ENCODE measurements at places on chromosomes 13 and 19. TPM values are rescaled to one million over a fixed set of nuclear protein-coding genes. Genes with fewer than 3 reads are reported as not detected.
A peak's percentile ranks its signal among the peaks of the same experiment; 100 is the strongest.

GRCh38 chr19:33388725-33389420 lies 15.4 kb downstream of the CEBPG start:
- DNase-seq = no peak

DNA sequence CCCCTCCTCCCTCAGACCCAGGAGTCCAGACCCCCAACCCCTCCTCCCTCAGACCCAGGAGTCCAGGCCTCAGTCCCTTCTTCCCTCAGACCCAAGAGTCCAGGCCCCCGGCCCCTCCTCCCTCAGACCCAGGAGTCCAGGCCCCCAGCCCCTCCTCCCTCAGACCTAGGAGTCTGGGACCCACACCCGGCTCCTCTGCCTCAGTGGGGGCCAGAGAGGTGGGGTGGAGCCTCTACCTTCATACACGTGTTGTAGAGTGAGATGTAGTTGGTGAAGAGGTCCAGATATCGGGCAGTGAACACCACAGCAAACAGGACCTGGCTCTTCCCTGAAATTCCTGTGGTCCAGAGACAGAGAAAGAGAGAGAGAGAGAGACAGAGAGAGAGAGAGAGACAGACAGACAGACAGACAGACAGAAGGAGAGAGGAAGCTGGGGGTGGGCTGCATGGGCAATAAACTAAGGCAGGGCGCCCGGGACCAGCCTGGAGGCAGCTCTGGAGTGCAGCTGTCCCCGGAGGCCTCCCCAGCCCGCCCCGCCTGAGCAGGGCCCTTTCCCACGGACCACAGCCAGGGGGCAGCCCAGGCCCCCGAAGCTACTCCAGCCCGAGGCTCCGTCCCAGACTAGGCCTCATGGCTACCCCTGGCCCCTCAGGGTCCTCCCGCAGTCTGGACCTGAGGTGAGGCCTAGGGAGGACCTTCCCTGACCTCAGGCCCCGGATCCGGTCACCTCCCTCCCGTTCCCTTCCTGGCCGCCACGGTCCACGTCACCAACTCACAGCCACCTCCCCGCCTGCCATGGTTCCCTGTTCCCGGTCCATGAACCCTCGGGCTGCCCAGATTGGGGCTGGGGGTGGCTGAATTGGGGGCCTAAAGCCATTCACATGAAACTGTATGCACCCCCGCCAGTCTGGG lies 907 bp downstream of the KDELR1 start:
- peak; percentile 39 for DNase-seq

GRCh38 chr19:36113894-36114720 lies 568 bp downstream of the POLR2I start:
- no peak for DNase-seq

DNA sequence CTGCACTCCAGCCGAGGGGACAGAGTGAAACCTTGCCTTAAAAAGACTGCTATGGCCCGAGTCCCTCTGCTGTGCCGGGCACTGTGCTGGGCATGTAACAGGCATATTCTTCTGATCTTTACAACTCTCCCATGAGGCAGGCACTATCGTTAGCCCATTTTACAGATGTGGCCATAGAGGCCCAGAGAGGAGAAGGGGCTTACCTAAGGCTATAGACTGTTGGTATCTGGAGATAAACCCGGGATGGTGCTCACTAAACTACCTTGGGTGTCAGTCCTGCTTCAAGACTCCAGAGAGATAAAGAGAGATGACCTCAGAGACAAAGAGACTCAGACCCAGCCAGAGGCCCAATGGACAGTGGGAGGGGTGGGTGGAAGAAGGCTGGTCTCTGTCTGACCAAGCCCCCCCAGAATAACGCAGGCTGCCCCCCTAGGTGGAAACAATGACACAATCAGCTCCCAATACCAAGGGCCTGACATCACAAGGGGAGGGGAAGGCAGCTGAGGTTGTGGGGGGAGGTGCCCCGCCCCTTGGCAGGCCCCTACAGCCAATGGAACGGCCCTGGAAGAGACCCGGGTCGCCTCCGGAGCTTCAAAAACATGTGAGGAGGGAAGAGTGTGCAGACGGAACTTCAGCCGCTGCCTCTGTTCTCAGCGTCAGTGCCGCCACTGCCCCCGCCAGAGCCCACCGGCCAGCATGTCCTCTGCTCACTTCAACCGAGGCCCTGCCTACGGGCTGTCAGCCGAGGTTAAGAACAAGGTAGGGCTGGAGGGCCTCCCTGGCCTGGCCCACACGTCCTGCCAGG lies at the start of gene CNN1:
Gene CNN1 (plus strand): TSS at position 620 of the 805 bp plus-strand sequence. CDS start 77 bp downstream, at position 697.
- no peak for DNase-seq

- DNase-seq = no peak
Measured at GRCh38 chr19:6012426-6013170, 34.7 kb upstream of the RANBP3 start.

- no peak for DNase-seq
Measured at GRCh38 chr19:9295411-9295849, 14.2 kb downstream of the ZNF699 start.

DNA sequence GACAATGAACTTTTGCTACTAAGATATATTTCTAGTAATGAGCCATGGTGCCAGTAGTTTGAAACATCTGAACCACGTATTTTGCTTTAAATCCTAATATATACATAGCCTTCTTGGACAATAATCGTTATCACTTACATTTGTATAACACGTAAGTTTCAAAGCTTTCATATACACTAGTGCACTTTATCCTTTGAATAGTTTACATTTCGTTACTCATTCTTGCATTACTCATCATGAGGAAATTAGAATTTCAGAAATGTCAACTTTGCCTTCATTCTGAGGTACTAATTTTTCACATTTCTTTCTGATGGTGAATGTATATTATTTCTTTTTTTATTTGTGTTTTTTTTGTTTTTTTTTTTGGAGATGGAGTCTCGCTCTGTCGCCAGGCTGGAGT lies 5.8 kb downstream of the KBTBD7 start:
- DNase-seq = no peak

DNA sequence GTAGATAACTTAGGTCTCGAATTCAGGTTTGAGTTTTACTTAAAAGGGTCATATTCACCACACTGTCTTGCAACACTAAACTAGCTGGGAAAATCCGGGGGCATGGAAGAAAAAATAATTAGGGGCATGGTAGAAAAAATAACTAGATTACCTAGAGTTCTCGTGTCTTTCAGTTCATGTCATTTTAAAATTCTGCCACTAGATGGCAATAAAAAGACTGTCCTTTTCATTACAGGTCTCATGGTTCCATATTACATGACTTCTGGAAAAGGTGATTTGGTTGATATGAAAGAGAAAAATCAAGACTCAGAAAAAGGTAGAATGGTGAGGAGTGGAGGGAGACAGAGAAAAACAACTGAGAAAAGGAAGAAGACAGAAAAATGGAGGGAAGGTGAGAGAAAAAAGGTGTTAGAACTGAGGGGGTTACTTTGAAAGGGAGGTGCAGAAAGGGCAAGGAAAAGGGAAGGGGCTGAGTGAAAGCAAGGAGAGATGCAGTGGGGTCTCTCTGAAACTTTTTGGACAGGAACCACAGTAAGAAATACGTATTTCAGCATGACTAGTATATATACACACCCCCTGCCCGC lies 299.0 kb downstream of the KLF12 start:
- DNase-seq = peak; percentile 61

DNA sequence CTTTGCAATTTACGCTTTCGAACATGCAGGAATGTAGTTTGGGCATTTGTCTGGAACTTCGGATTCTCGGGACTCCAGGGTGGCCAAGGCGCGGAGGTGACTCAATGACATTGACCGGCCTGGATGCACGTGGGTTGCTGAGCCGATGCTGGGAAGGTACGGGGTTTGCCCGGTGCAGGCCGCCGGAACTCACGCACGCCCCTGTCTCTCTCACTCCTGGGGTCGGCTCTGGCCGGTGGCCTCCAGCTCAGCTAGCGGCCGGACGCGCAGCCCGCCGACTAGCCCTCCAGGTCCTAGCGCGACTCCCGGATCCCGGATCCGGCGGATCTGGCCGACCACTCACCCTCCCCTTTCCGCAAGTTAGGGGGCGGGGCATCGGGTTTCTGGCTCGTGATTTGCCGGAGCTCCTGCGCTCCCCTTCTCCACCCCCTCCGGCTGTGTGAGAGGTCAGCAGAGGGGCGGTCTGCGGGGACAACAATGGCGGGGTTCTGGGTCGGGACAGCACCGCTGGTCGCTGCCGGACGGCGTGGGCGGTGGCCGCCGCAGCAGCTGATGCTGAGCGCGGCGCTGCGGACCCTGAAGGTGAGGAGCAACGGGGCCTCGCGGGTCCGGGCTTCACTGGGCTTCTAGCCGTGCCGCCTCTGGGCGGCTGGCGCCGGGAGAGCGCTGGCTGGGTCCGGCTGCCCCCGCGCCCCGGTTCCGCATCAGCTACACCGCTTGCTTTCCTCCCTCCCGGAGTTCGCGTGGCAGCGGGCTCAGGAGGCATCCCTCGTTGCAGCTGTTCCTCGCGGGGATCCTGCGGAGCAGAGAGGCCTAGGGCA lies at the start of gene PCCA:
Gene PCCA (plus strand): TSS at position 450 of the 821 bp plus-strand sequence. CDS start 28 bp downstream, at position 478.
- DNase-seq = peak; percentile 53

- peak; percentile 59 for DNase-seq
Measured at GRCh38 chr19:18519962-18520847, 1.7 kb downstream of the ELL start.

- no peak for DNase-seq
Measured at GRCh38 chr19:20259615-20260014, 92.6 kb downstream of the ZNF486 start.

DNA sequence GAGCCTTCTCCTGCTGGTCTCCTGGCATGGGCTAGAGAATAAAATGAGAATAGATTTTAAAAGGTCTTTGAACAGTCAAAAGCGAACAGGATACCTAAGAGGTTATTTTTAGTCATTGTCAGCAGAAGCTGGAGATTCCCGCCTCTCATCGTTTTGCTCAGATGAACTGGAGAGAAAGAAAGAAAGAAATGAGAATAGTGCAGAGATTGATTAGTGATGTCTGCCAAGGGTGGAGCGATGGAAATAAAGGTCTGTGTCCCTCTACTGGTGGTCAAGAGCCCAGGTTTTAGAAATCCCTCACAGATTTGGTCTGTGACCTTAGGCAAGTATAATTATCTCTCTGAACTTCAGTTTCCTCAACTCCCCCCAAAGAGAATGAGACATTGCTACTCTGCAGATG lies 5.3 kb downstream of the NCAN start:
- no peak for DNase-seq

DNA sequence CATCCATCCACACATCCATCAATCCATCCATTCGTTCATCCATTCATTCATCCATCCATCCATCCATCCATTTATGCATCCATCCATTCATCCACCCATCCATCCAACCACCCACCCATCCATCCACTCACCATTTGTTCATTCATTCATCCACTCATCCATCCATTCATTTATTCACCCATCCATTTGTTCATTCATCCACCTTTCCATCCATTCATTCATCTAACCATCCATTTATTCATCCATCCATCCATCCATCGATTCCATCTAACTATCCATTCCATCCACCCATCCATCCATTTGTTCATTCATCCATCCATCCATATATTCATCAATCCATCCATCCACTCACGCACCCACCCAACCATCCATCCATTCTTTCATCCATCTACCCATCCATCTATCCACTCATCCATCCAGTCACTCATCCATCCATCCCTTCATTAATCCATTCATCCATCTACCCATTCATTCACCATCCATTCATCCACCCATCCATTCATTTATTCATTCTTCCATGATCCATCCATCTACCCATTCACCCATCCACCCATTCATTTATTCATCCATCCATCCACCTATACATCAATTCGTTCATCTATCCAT lies 225.0 kb downstream of the TUBA3C start:
- DNase-seq = no peak

GRCh38 chr13:113933901-113934300 lies 40.0 kb downstream of the C13orf46 start:
- DNase-seq = no peak

DNA sequence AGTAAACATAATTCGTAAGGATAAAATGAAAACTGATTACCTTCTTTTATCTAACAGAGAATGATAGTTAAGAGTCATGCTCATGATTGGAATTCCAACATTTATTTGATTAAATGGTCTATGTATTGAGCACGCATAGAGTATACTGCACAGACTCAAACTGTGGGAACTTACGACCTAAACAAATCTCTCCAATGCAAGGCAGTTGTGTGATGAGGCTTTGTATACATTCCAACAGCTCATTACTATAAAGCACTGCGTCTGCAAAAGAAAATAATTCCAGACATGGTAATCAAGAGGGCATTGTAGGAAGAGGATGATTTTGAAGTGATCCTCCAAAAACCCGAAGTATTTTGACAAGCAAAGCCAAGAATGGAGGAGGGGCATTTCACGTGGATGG lies 169.5 kb downstream of the NUFIP1 start:
- no peak for DNase-seq

DNA sequence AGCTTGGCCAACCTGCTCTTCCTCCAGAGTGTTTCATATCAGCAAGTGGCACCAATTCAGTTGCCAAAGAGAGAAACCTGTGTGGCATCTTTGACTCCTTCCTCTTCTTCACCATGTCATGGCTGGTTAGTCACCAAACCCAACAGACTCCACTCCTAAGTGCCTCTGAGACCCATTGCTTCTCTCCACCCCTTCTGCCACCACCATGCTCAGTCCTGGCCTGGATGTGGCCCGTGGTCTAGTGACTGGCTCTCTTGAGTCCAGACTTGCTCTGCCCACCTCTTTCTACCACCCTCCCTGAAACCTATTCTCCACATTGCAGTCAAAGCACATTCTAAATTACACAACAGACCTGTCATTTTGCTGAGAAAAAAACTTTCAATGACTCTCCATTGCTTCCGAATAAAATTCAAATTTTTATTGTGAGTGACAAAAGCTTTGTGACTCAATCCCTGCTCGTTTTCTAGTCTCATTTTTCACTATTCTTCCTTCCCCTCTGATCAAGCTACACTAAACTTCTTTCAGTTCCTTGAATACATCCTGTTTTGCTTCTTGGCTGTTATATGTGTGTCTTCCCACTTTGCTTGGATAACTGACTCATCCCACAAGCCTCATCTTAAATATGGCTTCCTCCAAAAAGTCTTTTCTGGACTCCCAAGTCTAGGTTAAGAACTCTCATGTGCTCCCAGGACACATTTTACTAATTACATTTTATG lies 12.0 kb upstream of the TNFSF11 start:
- no peak for DNase-seq

DNA sequence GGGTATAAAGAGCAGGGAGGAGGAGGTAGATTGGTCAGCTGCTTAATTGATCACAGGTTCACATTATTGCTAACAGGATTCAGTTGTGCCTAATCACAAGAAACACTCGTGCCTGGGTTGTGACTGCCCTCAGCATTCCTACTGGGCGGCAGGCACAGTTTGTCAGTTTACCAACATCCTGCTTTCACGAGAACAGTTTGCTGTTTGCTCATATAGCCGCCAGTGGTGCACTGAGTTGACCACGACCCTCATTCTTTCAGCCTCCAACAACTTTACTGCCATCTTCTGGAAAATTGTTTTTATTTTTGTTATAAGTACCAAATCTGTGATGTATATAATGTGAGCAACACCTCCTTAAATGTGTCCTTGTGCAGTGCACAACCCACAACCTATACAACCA lies 16.2 kb upstream of the IFT88 start:
- no peak for DNase-seq

The TNFSF13B gene
- total RNA-seq = 5.4 TPM

The FBXO27 gene
- total RNA-seq = 0.35 TPM

The NKG7 gene
- 1.8 TPM for total RNA-seq

The C1QTNF9B gene
- total RNA-seq = not detected

The CNN1 gene
- total RNA-seq = not detected

The EDNRB gene
- not detected for total RNA-seq

The OR7G3 gene
- total RNA-seq = not detected
